ENCODE measurements at places on chromosomes 7 and 10. TPM values are rescaled to one million over a fixed set of nuclear protein-coding genes. Genes with fewer than 3 reads are reported as not detected.

The PON1 gene
- 0.24 TPM for total RNA-seq

The TFR2 gene
- total RNA-seq = 2.4 TPM

The SUPV3L1 gene
- 15.9 TPM for total RNA-seq

The NPY gene
- not detected for total RNA-seq

The ACBD5 gene
- total RNA-seq = 7.9 TPM

The GIMAP4 gene
- total RNA-seq = 9.6 TPM

The SLC18A3 gene
- not detected for total RNA-seq

The GJD4 gene
- total RNA-seq = 0.48 TPM

The PPP1R9A gene
- total RNA-seq = 10.4 TPM

Data from umbilical cord (tissue), 2 donors.